ENCODE measurements at places on chromosomes 2 and 18. TPM values are rescaled to one million over a fixed set of nuclear protein-coding genes. Genes with fewer than 3 reads are reported as not detected.
A peak's percentile ranks its signal among the peaks of the same experiment; 100 is the strongest.

PHLPP1 gene
- total RNA-seq, result 22.1 TPM

SLC23A3 gene
- total RNA-seq, result 4.7 TPM

CNOT9 gene
- total RNA-seq, result 52.5 TPM

PSD4 gene
- total RNA-seq, result 50.6 TPM

FOXI3 gene
- total RNA-seq, result not detected

NCKAP5 gene
- total RNA-seq, result 3.7 TPM

XIRP2 gene
- not detected for total RNA-seq

DNA sequence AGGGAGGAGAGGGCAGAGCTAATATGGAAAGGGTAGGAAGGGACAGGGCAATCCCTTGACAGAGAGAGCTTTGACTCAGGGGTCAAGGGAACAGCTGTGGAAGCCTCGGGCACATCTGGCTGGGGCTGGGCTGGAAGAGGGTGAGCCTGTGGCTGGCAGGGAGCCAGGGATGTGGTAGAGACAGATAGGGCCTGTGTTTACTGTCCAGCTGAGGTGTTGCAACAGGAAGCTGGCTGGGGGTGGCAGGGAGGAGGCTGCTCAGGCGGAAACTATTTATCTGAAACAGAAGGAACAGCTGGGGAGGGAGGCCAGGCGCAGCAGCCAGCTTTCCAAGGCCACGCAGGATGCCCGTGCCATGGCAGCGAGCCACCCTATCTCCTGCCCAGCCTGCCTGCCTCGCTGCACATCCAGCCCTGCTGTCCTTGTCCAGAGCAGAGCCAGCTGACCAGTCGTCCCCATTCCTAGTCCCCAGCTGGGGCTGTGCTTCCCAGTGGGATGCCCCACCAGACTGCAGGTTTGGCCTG is 264.7 kb downstream of the CYP26B1 start:
- no peaks in the 10 kb centered on the region for H3K27me3 ChIP-seq
- H3K27ac ChIP-seq, result no peak overlapping the region
- no peak overlapping the region for H3K4me3 ChIP-seq
- H3K36me3 ChIP-seq, result no peaks in the 10 kb centered on the region
- H3K4me1 ChIP-seq, result no peaks in the 10 kb centered on the region

DNA sequence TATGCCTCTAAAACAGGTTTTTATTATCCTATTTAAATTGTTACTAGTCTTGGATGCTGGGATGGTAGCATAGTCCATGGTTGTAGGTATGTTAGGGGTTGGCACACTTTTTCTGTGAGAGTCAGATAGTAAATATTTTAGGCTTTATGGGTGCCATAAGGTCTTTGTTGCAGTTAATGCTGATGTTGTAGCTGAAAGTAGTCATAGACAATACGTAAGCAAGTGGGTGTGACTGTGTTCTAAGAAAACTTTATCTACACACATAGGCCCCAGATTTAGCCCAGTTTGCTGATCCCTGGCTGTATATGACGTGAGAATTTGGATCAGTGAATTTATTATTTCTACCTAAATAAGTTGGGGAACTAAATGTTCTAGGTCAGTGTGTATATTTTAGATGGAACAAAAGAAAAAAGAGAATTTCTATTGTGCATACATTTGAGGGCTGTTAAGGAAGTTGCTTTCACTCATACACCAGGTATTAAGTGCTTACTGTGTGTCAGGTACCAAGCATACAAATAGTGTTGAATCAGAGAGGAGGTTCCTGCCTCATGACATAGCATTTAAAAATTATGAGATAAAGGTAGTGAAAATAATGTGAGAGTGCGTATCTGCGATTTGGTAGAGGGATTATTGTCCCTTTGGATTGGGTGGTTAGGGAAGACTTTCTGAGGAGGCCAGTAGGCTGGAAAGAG is 39.4 kb downstream of the AGFG1 start:
- no peaks in the 10 kb centered on the region for H3K27me3 ChIP-seq
- H3K27ac ChIP-seq, result no peak overlapping the region
- H3K4me3 ChIP-seq, result no peak overlapping the region

GRCh38 chr2:43424262-43425207 is 171.3 kb downstream of the THADA start:
- no peaks in the 10 kb centered on the region for H3K27me3 ChIP-seq
- H3K36me3 ChIP-seq, result no peaks in the 10 kb centered on the region
- peaks cover 19% of the 10 kb centered on the region for H3K4me1 ChIP-seq
- H3K27ac ChIP-seq, result peak overlapping the region; percentile 23
- H3K4me3 ChIP-seq, result no peak overlapping the region
- DNase-seq, result no peak

- no peak overlapping the region for H3K27ac ChIP-seq
- H3K36me3 ChIP-seq, result no peaks in the 10 kb centered on the region
- H3K4me3 ChIP-seq, result no peak overlapping the region
Observed at GRCh38 chr2:120246546-120247300, 5.9 kb upstream of the RALB start.

DNA sequence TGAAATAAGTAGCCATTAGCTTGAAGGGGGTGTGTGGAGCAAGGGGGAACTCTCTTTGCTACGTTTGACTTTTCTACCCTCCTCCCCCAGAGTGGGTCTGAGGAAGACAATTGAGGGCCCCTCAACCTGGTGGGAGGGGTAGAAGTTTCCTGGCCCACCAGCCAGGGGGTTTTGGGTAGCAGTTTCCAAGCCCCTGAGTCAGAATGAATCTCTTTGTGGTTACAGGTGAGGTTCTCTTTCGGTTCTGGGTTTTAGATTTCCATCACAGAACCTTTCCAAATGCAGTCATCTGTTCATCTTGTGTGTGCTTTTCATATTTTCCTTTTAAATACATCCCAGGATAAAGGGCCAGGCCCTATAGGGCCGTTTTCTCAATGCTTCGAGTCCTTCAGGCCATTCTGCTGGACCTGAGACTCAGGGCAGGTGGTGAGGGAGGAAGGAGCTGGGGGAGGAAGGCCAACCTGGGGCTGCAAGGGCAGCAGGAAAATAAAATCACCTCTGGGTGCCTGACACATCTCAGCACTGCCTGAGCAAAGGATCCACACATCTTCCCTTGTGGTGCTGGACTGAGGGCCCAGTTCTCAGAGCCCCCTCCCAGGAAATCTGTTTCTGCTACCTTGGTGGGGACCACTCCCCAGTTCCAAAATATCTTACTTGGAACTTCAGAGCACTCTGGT is 4.7 kb downstream of the LBH start:
- H3K27me3 ChIP-seq, result peaks cover 23% of the 10 kb centered on the region
- no peak for DNase-seq
- H3K27ac ChIP-seq, result no peak overlapping the region
- no peaks in the 10 kb centered on the region for H3K36me3 ChIP-seq
- H3K4me3 ChIP-seq, result no peak overlapping the region
- no peaks in the 10 kb centered on the region for H3K4me1 ChIP-seq

DNA sequence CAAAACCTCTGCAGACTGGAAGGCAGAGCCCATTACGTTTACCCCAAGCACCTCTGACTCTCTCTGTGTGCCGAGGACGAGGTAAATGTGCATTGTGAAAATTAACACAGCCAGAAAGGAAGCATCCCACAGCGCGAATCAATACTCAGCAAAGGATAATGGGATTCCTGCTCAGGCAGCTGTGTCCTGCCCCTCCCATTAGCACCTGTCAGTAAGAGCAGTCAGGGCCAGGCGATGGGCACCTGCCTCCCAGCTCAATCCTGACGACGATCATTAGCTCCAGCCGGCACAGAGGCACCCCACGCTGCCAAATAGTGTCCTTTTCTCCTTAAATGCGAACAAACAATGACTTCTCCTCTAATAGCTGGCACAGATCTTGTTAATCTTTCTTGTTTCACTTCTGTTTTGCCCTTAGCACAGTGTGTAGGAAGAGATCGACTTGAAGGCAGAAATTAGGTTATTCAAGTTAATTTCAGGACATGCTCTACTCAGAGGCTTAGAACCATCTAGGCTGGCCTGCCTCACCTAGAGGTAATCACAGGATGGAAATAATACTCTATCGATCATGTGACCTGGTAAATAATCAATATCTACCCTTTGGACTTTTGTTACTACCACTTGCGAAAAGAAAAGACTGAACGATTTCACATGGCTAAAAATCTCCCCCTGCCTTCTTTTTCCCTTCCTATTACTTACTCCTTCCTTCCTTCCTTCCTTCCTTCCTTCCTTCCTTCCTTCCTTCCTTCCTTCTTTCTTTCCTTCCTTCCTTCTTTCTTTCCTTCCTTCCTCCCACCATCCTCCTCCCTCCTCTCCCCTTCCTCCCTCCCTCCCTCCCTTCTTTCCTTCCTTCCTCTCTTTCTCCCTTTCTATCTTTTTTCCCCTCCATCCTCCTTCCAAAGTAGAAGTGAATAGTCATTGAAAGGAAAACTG is 487.9 kb upstream of the ID2 start:
- no peaks in the 10 kb centered on the region for H3K36me3 ChIP-seq
- H3K4me1 ChIP-seq, result no peaks in the 10 kb centered on the region
- H3K27me3 ChIP-seq, result no peaks in the 10 kb centered on the region
- DNase-seq, result no peak
- no peak overlapping the region for H3K4me3 ChIP-seq

- H3K36me3 ChIP-seq, result no peaks in the 10 kb centered on the region
- H3K4me1 ChIP-seq, result no peaks in the 10 kb centered on the region
- DNase-seq, result no peak
Observed at GRCh38 chr18:13436576-13436975, 218.0 kb downstream of the LDLRAD4 start.

DNA sequence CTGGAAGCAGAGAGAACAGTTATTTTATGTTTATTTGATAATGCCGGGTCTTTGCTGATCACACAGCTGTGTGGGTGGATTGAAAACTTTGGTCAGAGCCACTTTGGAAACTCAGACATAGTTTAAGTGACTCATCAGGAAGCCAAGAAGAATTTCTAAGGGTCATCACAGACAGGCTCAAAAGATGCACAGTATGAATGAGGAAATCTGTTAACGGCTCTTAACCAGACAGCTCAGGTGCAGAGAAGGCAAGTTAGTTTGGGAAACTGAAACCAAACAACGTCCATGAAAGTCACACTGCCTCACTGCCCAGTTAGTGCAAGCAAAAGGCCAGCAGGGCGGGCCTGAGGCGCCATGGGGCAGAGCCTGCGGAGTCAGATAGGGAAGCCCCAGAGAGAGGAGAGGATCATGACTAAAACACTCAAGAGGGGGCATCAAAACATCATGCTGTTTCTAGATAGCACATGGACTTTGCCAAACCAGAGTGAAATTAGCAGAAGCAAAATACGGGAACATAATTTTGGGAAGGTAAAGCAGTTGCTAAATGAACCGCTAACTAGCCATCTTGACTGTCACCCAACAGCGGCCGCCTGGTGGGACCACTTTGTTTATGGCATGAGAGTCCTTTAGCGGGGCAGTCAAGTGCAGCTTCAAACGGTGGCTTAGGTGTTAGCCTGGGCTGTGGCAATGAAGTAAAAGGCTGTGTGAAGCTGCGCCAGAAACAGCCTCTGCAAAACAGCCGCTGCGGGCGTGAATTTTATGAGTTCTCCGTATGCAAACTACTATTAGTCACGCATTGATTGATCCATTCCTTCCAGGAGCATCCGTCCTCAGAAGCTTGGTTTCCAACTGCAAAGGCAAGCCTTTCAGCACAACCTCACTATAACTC is 101.2 kb downstream of the KCTD18 start:
- peaks cover 19% of the 10 kb centered on the region for H3K4me1 ChIP-seq
- peak overlapping the region; percentile 92 for H3K27ac ChIP-seq
- H3K36me3 ChIP-seq, result no peaks in the 10 kb centered on the region

DNA sequence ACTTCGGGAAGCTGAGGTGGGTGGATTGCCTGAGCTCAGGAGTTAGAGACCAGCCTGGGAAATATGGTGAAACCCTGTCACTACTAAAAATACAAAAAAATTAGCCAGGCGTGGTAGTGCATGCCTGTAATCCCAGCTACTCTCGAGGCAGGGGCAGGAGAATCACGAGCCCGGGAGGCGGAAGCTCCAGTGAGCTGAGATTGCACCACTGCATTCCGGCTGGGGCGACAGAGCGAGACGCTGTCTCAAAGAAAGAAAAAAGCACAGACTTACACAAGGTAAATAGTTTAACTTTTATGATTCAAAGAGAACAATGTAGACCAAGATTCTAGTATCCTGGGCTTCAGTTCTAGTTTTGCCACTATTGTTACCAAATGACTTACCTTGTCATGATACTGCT is 37.4 kb downstream of the NCKAP1 start:
- H3K27ac ChIP-seq, result no peak overlapping the region
- no peak overlapping the region for H3K4me3 ChIP-seq
- no peak for DNase-seq
- H3K36me3 ChIP-seq, result no peaks in the 10 kb centered on the region

DNA sequence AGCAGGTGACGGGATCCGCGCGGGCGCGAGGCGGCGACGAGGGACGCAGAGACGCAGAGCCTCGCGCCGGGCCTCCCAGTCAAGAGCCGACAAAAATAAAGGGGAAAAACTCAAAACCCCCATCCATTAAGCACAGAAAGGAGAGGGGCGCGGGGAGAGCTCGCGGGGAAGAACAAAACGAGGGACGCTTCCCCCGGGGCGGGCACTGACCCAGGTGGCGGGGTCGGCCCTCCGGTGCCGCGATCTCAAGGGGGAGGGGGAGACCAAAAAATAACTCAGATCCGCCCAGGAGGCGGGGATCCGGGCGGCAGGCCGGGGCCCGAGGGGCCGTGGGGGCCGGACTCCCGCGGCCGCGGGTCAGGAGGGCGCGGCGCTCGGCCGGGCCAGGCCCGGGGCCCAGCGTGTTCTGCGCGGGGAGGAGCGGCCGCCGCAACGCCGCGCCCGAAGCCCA is 597 bp downstream of the RNF103 start:
- H3K36me3 ChIP-seq, result no peaks in the 10 kb centered on the region
- peak overlapping the region; percentile 63 for H3K4me3 ChIP-seq
- peaks cover 5% of the 10 kb centered on the region for H3K4me1 ChIP-seq
- no peaks in the 10 kb centered on the region for H3K27me3 ChIP-seq

DNA sequence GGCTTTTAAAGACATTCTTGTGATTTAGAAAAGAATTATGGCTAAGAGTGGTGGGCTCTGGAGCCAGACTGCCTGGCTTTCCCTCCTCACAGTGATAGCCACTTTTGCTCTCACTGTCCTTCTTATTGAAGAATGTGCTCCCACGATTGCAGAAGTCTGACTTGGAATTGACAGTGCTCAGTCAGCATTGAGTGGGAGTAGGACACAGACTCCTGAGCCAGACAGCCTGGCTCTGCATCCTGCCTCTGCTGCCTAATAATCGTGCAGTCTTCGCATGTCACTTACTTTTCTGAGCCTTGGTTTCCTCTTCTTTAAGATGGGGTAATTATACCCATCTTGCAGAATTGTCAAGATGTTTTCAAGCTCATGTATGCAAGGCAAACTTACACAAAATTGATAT is 23.3 kb downstream of the SPATS2L start:
- no peak overlapping the region for H3K27ac ChIP-seq
- H3K4me1 ChIP-seq, result no peaks in the 10 kb centered on the region
- H3K36me3 ChIP-seq, result no peaks in the 10 kb centered on the region

DNA sequence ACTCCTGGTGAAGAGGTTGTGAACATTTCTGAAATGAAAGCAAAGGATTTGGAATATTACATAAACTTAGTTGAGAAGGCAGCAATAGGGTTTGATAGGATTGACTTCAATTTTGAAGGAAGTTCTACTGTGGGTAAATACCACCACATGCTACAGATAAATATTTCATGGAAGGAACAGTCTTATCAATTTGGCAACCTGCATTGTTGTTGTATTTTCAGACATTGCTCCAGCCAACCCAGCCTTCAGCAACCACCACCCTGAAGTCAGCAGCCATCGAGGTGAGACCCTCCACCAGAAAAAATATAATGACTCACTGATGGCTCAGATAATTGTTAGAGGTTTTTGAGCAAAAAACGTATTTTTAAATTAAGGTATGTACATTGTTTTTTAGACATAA is 10.0 kb downstream of the RDH14 start:
- H3K36me3 ChIP-seq, result no peaks in the 10 kb centered on the region
- H3K4me3 ChIP-seq, result no peak overlapping the region
- no peaks in the 10 kb centered on the region for H3K27me3 ChIP-seq
- no peaks in the 10 kb centered on the region for H3K4me1 ChIP-seq
- DNase-seq, result no peak

GRCh38 chr2:25939257-25939668 is 43.0 kb downstream of the KIF3C start:
- DNase-seq, result peak; percentile 41
- no peaks in the 10 kb centered on the region for H3K27me3 ChIP-seq
- no peak overlapping the region for H3K4me3 ChIP-seq
